ENCODE measurements at places on chromosomes 5 and 9.

- DNase-seq = no peak
Observed at GRCh38 chr9:75918154-75918553, 27.7 kb downstream of the PCSK5 start.

DNA sequence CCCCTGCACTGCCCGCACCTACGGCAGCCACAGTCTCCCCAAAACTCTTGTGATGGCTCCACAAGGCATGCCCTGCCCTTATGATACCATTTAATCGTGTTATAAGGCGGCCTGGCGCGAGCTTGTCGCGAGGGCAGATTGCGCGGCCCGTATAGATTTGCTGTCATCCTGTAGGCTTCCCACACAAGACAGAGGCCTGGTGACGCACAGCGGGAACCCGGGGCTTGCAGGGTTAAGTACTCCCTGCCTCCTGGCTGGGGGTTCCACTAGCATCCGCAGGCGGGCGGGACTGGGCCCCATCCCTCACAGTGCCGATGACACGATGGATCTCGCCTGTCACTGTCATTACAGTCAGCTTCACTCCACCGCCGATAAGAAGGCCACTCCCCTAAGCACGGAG is 364.9 kb upstream of the IRX2 start:
- DNase-seq = no peak

DNA sequence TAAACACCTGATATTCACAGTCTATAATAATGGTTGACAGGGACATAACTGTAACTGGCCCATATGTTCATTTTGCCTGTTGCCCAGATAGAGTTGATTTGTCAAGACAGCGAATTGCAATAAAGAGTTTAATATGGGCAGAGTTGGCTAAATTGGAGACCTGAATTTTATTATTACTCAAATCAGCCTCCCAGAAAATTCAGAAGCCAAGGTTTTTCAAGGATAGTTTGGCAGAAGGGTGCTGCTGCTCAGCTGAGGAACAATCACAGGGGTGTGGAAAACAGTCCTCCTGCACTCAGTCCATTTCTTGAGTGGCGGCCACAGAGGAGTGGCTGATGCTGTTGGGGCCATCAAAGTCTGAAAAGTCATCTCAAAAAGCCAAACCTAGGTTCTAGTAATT is 19.0 kb downstream of the ANXA2R start:
- DNase-seq = no peak

GRCh38 chr9:109506097-109506712 is 8.1 kb upstream of the PTPN3 start:
- DNase-seq = no peak

DNA sequence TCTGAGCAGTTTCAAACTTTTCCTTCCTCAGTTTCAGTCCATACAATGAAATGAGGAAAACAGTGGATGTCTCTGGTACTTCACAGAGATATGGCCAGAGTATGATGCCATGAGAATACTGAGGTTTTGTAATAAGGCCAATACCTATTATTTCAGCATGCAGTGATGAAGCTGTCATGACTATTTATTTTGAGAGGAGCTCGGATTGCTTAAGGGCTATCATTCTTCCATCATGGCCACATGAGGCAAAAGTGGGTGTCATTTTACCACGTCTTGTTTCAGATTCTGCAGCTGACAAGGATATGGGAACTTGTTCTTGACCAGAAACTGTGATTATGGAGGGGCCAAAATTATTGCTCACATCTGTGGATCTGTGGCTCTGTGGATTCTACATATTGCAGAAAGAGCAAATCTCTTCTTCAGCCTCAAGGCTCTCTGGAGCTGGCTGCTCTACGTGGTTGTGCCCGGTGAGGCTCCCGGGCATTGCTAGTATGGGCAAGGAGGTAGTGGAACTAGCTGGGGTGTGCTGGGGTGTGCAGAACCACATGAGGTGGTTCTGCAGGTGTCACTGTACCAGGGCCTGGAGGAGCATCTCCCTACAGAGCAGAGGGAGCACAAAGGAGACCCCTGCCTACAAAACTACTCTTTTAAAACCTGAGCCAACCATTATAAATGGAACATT is 180.3 kb downstream of the SEMA6A start:
- no peak for DNase-seq

DNA sequence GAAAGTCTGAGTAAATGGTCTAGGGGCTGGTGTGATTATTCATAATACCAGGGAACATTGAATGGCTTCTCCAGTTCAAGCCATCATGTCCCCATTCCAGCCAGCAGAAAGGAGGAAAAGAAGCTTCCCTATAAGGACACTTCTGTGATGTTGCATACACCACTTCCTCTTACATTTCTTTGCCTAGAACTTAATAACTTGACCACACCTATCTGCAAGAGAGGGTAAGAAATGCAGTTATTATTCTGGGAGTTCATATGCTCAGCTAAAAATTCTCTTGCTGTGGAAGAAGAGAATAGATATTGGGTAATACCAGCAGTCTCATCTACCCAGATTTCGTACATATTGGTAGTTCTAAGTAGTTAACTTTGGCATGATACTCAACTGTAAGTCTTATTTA is 166.1 kb downstream of the SLC28A3 start:
- DNase-seq = no peak

DNA sequence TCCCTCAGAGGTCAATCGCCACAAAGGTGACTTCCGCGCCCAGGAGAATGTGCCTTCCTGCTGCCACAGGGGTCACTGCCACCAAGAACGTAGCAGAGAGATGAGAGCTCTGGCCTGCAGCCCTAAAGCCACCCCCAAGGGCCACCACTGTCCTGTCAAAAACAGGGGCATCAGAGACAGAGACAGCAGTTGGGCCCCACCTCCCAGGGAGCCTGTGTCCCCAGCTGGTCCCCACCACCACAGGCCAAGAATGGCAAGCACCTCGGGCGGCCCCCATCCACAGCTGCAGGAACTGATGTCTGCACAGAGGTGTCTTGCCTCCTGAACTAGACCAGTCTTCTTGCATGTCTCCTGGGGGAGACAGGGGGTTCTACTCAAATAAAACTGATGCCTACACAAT is 5.8 kb downstream of the SPATA31E1 start:
- DNase-seq = no peak

DNA sequence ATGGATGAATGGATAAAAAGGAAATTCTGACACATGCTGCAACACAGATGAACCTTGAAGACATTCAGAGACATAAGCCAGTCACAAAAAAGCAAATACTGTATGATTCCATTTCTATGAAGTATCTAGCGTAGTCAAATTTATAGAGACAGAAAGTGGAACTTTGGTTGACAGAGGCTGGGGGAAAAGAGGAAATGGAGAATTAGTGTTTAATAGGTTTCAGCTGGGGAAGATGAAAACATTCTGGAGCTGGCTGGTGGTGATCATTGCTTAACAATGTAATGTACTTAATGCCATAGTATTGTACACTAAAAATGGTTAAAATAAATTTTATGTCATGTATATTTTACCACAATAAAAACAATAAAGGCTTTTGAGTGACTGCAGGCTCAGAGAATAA is 24.2 kb downstream of the PPIC start:
- no peak for DNase-seq

- DNase-seq = no peak
Observed at GRCh38 chr5:150672237-150672883, 11.3 kb downstream of the MYOZ3 start.

DNA sequence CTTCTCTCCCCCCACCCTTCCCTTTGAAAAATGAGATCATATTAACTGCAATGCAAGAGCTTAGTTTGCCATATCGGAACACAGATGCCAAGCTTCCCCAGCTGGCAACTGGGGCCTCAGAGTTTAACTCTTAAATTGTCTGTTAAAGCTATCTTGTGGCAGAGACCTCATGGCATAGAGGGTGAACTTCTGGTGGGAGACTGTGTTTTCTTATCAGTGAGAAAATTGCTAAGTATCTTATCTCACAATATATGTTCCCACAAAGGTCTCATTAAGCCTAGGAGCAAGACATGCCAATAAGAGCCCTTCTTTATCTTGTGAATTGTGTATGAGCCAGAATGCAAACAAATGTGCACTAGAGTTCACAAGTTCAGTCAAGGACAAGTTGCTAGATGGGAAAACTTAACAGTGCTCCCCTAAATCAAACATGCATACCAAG is 12.3 kb downstream of the NFIB start:
- no peak for DNase-seq

DNA sequence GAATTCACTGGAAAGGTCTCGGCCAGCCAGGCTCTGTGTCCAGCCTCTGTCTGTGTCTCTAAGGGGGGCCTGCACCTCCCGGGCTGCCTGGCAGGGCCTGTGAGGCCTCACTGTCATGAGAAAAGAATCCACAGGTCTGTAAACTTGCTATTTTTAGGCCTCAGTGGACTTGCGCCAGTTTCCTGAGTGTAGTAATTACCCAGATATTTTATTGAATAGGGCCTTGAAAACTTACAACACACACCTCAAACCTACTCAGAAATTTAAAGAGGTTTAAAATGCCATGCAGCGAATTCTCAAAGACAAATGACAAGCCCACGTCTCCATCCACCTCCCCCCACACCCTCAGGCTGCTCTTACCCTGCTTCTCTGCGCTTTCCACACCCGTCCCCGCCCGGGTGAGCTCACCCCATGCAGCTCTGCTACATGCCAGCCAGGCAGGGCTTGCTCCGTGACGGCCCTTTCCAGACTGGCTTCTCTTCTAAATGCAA is 8.8 kb upstream of the TENT4A start:
- DNase-seq = no peak

DNA sequence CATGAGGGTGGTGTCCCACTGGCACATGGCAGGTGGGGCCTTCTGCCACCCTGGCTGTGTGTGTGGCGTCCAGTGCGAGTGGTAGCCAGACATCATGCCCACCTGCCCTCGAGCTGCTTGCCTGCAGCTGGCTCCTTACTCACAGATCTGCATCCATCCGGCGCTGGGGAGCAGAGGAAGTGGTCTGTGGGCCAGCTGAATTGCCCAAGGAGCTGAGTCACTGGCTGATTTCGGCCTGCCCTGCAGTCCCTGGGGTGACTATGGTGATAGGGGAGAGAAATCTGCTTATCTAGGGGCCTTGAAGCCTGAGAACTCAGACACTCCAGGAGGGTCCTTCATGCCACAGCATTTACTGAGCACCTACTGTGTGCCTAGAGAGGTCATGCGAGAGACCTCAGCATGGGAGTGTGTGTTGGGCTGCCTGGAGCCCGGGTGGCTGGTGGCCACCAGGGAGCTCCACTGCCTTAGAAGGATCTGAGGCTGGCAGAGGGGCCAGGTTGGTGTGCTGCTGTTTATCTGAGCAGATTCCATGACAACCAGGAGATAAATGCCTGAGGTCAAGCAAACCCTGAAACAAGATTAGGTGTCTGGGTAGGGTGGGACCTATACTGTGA is 57.1 kb downstream of the SLC22A5 start:
- DNase-seq = peak; percentile 33

GRCh38 chr5:57488215-57488955 is 5.8 kb upstream of the ACTBL2 start:
- no peak for DNase-seq

GRCh38 chr9:137501457-137501856 is 42.3 kb upstream of the NSMF start:
- DNase-seq = no peak

DNA sequence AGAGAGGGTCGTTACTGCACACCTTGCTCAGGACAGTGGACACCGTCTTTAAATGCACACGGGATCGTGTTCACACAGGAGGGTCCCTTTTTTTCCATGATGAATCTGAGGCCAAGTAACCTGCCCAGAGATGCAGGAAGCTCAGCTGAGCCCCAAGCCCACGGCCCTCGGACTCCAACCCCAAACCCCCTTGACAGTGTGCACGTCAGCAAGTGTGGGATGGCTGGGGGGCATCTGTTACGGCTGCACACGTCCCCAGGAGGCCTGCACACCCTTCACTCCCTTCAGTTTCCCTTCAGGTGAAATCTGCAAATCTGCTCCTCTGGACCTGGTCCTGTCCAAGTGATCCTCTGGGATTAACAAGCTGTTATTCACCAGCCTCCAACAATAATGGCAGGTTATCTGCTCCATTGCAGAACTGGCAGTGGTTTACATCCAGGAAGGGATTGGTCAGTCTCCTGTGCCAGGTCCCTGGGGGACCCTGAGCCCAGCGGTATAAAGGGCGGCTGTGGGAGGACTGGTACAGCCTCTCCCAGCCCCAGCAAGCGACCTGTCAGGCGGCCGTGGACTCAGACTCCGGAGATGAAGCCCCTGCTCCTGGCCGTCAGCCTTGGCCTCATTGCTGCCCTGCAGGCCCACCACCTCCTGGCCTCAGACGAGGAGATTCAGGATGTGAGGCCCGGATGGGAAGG is at the start of gene LCN1:
Gene LCN1, plus strand, starts transcription at position 525 of the 692 bp plus-strand sequence. Its CDS starts 58 bp downstream, at position 583.
- DNase-seq = no peak

- DNase-seq = no peak
Observed at GRCh38 chr5:109313127-109313526, 96.6 kb downstream of the PJA2 start.

- DNase-seq = no peak
Observed at GRCh38 chr5:67416986-67417385, 220.4 kb upstream of the CD180 start.

DNA sequence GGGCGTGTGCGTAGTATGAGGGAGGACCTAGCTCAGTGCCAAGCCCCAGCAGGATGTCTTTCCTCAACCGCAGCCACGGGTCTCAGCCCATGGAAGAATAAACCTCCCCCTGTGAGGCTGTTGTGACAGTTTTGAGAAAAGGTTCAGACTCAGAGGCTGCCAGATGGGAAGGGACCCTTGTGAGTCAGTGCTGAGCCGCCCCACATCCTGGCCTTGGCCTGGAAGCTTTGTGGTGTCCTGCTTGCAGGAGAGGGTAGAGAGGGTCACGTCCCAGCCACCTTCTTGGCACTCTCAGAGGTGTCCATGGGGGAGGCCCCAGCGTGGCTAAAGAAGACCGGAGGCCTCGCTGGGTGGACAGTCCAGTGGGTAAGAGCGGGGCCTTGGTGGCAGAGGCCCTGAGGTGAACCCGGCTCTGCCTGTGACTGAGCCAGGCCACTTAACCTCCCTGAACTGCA is 2.8 kb downstream of the GRHPR start:
- DNase-seq = no peak

DNA sequence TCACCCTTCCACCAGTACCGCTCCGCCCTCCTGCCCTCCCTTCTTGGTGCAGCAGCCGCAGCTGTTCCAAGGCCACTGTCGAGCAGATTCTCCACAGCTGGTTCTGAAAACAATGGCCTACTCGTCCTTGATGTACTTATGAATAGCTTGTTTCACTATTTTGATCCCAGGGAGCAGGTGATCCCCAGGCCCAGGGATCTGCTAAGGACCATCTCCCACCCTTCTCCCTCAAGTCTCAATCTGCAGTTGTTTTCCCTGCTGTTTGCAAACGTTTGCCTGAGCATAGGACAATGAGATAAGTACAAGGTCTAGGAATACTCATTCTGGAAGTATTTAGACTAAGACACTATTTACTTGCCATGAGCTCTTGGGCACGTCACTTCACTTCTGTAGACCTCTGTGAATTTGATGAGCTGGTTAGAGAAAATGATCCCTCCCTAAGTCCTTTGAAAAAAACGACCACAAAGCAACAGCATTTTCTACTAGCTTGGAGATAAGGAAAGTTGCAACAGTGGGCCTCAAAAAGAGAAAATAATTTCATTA is 1.8 kb downstream of the LURAP1L start:
- DNase-seq = no peak

Data from activated CD8-positive, alpha-beta memory T cell treated with anti-CD3 and anti-CD28 coated beads for 1 hour (primary cell).